Uterine smooth muscle cell (primary cell): ENCODE measurements at places on chromosomes 7 and 10. TPM values are rescaled to one million over a fixed set of nuclear protein-coding genes. Genes with fewer than 3 reads are reported as not detected.

MUC3A gene
- total RNA-seq, result under 0.01 TPM in 1 of 2 replicates, not detected in the other

SPRN gene
- 0.22 and 0.50 TPM in 2 replicates for total RNA-seq

CYP3A4 gene
- not detected in 2 replicates for total RNA-seq

FKBP14 gene
- 32.4 and 48.4 TPM in 2 replicates for total RNA-seq

UCMA gene
- total RNA-seq, result not detected in 2 replicates

CALML3 gene
- not detected in 2 replicates for total RNA-seq

SAMD9L gene
- total RNA-seq, result 11.5 and 15.4 TPM in 2 replicates

VENTX gene
- total RNA-seq, result not detected in 2 replicates

SRRM3 gene
- 0.33 and 0.50 TPM in 2 replicates for total RNA-seq

CLCN1 gene
- not detected in 2 replicates for total RNA-seq

MAT1A gene
- not detected in 2 replicates for total RNA-seq

MYH16 gene
- total RNA-seq, result 0.12 and 0.33 TPM in 2 replicates

UNCX gene
- not detected in 2 replicates for total RNA-seq

MKRN1 gene
- total RNA-seq, result 73.8 and 78.9 TPM in 2 replicates

GPNMB gene
- total RNA-seq, result 145 and 280 TPM in 2 replicates

MMP21 gene
- under 0.01 TPM in 1 of 2 replicates, not detected in the other for total RNA-seq

TLX1 gene
- total RNA-seq, result not detected in 2 replicates
